ENCODE measurements at places on chromosomes 2 and 18. TPM values are rescaled to one million over a fixed set of nuclear protein-coding genes. Genes with fewer than 3 reads are reported as not detected.
A peak's percentile ranks its signal among the peaks of the same experiment; 100 is the strongest.

The RAB27B gene
- 8.5 TPM for total RNA-seq

DNA sequence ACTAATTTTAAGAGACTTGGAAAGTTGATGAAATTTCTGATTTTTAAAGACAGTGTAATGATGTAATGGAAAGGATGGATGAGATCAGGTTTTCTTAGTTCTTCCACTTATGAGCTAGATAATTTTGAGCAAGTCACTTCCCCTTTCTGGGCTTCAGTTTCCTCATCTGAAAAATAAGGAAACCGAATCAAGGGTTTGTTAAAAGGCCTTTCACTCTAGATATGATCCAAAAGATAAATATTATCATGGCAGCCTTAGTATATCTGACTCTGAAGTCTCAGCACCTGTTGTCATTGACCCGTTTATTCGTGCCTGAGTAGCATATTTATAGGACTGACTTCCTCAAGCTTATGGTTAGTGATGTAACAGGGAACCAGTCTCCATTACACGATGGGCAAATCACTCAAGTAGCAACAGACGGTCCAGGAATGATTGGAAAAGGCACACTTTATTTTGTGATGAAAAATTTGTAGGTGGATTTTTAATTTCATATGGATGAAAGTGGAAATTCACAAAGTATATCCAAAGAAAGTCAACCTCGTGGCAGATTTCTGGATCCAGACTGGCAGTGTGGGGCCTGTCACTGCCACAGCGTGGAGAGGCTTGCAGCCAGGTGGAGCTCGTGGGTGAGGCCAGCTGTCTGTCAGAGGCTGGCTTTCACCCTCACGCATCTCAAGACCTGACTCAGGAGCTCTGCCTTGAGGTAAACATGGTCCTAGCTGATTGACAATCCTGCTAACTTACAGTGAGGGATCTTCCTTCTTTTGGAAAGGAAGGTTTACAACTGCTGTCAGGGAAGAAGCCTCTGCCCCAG lies 137.9 kb upstream of the CXCR4 start:
- no peak for ATAC-seq

- peak; percentile 50 for ATAC-seq
Observed at GRCh38 chr2:49343638-49344037, 189.3 kb upstream of the FSHR start.

The PNO1 gene
- 25.3 TPM for total RNA-seq

DNA sequence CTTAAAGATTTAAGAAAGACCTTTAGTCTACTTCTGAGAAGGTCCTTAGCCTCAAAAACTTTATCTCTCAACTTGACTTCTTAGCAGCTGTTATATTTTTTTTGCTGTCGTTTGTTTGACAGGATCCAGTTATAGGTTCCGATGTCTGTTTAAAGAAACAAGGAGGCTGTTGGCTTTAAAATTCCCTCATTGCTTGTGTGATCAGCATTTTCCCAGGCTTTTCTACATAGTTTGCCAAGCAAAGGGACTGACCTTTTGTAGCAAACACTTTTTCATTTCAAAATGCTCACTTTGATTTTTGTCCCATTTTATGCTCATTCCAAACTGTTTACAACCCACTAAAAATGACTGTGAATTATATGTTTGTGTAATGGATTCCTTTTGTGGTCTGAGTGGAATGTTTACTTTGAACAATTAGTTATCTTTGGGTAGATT lies 394.9 kb downstream of the ARHGAP15 start:
- no peak for ATAC-seq

The BCL11A gene
- total RNA-seq: 50.9 TPM

The PLGLB1 gene
- 3.5 TPM for total RNA-seq

The AQP12B gene
- 0.05 TPM for total RNA-seq

DNA sequence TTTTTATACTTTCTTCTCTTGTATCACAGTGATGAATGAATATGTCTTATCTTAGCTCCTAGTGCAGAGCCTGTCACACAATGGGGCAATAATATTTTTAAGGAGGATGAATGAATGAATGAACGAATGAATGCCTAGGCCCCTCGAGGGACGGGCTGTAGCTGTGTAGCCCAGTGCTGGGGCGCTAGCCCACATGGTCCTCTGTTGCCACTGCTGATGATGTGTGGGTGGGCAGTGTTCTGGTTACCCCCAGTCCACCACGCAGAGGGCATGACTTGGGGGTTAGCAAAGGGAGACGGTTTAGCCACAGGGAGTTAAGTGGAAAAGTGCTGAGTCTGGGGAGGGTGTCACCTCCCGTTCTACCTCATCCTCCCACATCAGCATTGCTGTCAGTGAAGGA lies 134.2 kb downstream of the SMAD7 start:
- no peak for ATAC-seq
